ENCODE measurements at places on chromosomes 2 and 18. TPM values are rescaled to one million over a fixed set of nuclear protein-coding genes. Genes with fewer than 3 reads are reported as not detected.

RANBP2 gene
- 33.8 TPM for total RNA-seq

KIF3C gene
- total RNA-seq, result 8.0 TPM

TMEM198 gene
- total RNA-seq, result 6.4 TPM

DSG1 gene
- not detected for total RNA-seq

FLACC1 gene
- 2.0 TPM for total RNA-seq

COL4A3 gene
- total RNA-seq, result 4.2 TPM

PIEZO2 gene
- total RNA-seq, result 2.1 TPM

Data from cardiac ventricle fibroblast (primary cell).